ENCODE measurements at places on chromosomes 16 and 17.

DNA sequence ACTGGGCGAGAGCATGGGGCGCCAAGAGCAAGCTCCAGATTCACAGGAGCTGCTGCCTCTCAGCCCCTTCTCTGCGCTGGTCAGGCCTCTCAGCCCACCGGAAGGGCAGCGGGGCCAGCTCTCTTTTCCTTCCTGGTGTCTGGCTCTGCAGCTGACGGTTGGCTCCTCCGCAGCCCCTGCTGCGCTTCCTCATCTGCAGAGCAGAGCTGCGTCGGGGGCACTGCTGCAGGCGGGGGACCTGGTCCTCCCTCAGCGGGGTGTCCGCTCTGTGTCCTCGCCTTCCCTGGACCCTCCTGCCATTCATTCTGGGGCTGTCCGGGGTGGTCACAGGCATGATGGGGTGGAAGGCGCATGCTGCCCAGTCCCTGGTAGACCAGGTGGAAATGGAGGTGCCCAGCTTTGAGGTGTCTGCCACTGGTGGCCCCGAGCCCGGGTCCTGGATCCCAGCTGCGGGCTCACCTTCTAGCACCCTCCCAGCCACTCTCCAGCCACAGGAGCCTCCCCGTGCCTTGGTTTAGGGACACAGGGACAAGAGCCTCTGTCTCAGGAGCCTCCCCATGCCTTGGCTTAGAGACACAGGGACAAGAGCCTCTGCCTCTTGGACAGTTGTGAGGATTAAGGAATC lies 84.8 kb downstream of the IRF8 start:
- no peak for DNase-seq

GRCh38 chr17:68973098-68973846 lies 18.1 kb upstream of the ABCA8 start:
- DNase-seq = no peak

- no peak for DNase-seq
Measured at GRCh38 chr16:89491238-89491869, 993 bp upstream of the ANKRD11 start.

DNA sequence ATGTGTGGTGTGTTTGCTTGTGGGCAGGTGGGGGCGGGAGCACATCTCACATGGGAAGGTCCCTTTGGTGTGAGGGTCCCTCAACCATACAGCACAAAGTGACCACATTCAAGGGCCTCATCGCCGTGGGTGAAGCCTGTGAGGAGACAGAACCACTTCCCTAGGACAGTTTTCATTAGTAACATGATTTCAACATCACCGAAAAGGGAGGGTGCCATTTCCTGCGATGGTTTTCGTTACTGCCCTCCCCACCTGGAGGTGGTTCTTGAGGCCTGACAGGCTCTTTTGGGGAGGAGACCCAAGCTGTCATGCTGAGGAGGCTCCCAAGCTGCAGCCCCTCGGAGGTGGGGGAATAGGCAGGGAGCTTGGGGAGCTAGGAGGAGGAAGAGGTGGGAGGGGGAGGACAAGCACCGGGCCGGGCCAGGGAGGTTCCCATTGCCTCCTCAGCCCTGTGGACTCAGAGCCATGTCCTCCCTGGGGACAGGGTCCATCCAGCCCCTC lies 9.5 kb downstream of the CD300LB start:
- no peak for DNase-seq

GRCh38 chr17:62868723-62869122 lies 60.6 kb upstream of the MARCHF10 start:
- no peak for DNase-seq

DNA sequence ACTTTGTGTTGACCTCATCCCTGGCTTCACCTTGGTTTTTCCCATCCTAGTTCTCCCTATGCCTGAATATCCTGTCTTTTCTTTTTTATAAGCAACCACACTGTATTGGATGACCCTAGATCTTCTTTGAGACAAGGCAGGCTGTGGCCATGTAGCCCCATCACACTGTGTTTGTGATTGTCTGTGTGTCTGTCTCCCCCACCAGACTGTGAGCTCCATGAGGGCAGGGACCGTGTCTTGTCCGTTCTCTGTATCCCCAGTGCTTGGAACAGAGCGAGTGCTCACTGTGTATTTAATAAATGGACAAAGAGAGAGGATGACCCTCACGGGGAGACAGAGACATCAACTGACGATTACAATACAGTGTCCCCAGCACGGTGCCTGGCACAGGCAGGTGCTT lies 7.1 kb downstream of the SLC25A39 start:
- no peak for DNase-seq

- no peak for DNase-seq
Measured at GRCh38 chr16:51095890-51096626, 55.0 kb downstream of the SALL1 start.

DNA sequence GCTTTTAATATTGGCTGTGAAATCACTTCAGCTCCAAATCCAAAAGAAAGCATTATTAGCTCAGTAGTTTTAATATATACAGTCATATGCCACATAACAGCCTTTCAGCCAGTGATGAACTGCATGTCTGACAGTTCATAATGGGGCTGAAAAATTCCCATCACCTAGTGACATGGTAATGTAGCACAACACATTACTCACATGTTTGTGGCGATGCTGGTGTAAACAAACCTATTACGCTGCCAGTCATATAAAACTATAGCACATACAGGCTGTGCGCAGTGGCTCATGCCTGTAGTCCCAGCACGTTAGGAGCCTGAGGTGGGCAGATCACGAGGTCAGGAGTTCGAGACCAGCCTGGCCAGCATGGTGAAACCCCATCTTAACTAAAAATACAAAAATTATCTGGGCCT lies 92.2 kb downstream of the TUBD1 start:
- DNase-seq = no peak

DNA sequence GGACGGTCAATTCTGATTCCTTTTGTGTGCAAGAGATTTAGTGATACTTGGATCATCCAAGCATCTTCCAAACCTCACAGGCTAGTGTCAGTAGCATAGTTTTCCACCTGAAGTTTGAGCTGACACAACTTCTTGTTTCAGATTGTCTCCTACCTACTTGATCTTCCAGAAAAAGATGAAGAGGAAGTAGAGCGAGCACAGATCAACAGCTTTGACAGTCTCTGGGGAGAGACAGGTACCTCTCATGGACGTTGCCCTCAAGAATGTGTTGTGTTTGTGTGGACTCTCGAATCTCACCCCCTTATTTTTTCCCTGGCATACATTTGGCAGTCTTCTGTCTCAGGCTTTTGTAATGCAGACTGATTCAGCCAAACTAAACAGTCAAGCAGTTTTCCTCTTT lies 47.4 kb downstream of the CYB561 start:
- no peak for DNase-seq

GRCh38 chr17:67819722-67820121 lies 5.6 kb upstream of the BPTF start:
- DNase-seq = no peak

DNA sequence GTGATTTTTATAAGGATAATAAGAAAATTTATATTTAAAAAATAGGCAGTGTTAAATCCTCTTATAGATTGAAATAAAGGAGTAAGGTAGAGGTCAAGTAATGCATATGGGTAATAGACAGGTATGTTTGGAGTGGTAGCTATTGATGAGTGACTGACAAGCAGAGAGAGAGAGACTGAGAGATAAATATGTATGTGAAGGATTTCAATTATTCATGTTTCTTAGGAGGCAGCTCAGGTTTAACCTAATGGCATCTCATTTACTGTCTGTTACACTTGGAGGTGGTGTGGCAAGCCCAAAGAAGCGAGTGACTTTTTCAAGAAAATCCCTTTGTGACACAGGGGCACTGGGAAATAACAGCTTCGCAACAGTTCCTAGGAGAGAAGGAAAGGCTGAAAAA lies 120.2 kb downstream of the KIF2B start:
- DNase-seq = no peak

GRCh38 chr16:25256695-25257469 lies 763 bp downstream of the ZKSCAN2 start:
- no peak for DNase-seq

DNA sequence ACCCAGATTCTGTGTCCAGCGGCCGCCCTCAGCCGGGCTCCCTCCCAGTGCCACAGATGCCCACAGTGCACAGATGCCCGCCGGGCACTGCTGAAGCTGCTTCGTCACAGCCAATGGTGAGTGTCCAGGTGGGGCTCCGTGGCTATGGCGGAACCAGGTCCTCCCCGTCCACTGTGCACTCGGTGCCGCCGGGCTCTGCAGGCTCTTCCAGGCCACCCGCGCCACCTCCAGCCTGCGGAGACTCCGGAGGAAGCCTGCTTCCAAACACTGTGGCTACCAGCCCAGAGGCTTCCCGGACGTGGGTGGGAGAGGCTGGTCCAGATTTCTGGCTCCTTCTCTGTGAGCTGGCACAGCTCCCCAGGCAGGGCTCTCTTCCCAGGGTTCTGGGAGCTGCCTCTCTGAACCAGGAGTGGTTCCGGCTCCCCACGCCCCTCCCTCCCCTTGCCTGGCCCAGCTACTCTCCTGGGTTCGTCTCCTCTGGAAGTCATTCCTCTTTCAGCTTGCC lies 2.8 kb upstream of the PYCR1 start:
- no peak for DNase-seq

GRCh38 chr17:348692-349425 lies 3.7 kb downstream of the RPH3AL start:
- DNase-seq = no peak

GRCh38 chr17:79046197-79046915 lies 22.4 kb downstream of the C1QTNF1 start:
- DNase-seq = no peak

DNA sequence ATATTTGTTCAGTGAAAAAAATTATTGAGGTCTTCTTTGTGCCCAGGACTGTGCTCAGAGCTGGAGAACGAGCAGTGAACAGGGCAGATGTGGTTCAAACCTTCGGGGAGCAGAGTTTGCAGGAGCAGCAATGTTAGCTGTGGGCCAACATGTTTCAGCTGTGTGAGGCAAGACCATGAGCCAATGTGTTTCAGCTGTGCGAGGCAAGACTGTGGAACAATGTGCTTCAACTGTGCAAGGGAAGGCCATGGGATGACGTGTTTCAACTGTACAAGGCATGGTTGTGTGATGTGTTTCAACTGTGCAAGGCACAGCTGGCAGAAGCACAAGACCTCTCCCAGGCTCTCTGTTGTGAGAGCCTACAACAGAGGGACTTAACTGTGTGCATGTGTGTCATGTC lies 35.2 kb upstream of the SDK2 start:
- DNase-seq = no peak

DNA sequence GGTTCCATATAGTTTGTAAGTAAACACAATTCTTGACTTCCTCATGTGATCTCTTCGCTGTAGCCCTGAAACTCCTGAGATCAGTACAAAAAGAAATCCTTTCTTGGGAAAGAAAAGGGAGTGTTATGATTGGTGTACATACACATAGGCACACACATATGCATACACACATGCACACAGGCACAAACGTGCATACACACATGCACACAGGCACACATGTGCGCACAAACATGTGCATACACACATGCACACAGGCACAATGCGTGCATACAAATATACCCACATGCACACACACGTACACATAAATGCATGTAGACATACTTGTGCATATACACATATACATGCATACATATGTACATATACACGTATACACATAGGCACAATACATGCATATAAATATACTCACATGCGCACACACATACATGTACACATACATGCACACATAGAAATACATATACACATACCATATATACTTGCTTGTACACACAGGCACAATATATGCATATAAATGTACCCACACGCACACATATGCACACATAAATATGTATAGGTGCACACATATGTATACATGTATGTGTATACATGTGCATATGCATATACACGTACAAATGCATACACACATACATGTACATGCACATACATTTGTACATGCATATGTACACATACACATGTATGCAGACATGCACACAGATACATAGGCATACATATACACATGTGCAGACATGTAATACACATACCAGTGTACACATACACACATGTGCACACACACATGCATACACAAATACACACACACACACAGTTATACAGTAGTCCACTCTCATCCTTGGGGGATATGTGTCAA lies 26.4 kb downstream of the CMIP start:
- no peak for DNase-seq

- DNase-seq = no peak
Measured at GRCh38 chr17:55730808-55731207, 8.1 kb upstream of the TMEM100 start.

GRCh38 chr17:72572604-72573491 lies 452.0 kb downstream of the SOX9 start:
- no peak for DNase-seq

DNA sequence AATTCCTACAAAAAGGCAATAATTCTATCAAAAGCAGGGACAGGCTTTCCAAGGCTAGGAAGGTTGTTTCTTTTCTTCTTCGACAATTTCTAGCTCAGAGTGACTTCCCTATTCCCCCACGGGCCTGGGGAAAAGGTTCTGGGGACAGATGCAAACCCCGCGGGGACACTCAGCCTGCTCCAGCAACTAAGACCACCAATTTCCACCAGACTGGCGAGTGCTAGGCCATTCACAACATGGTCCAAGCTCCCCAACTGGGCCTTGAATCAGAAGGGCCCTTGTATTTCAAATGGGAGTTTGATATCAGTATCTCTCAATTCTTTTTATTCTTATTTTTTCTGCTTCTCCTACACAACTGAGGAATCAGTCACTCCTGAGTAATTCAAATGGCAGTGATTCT lies 86.7 kb downstream of the USP31 start:
- no peak for DNase-seq

- DNase-seq = no peak
Measured at GRCh38 chr16:24776501-24777220, 47.2 kb downstream of the TNRC6A start.

GRCh38 chr17:50035945-50036344 lies 20.0 kb upstream of the ITGA3 start:
- DNase-seq = no peak

DNA sequence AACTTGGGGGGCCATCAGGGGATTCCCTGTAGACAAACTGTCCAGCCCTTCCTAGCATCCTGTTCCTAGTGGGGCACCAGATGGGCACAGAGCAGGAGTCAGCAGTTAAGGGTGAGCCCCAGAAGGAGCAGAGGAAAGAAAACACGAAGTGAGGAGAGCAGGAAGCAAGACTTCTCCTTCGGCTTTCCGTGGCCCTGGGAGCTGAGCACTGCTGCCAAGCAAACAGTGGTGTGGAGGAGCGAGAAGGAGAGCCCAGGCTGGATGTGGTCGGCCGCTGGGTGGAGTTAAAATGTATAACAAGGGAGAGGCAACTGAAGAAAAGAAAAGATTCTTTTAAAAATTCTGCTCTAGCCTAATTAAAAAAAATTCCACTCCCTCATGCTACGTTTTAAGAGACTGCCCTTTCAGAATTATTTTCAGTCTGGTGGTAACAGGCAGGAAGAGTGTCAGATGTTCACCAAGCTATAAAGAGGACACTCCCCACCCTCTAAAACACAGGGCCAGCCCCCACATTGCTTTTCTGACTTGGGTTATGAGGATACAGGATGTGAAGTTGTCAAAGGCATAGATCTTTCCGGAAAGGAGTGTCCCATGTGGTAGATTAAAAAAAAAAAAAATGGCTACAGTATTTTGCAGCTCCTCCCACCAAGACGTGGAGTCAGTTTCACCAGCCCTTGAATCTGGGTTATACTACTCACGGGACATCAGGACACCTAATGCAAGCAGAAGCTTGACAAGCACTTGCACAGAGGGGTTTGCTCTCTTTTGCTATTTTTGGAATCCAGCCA lies 74.9 kb upstream of the ZFHX3 start:
- no peak for DNase-seq

GRCh38 chr17:82684228-82684841 lies 14.2 kb downstream of the RAB40B start:
- DNase-seq = no peak

- no peak for DNase-seq
Measured at GRCh38 chr16:16850274-16850673, 471.3 kb downstream of the NPIPA7 start.

Measured in activated CD4-positive, CD25-positive, alpha-beta regulatory T cell treated with anti-CD3 and anti-CD28 coated beads, Interleukin-2, amount 50 U/mL, for 16 hours (primary cell).